ENCODE measurements at places on chromosomes 1 and 21.

GRCh38 chr1:118047006-118047649 lies 117.6 kb downstream of the WDR3 start:
- DNase-seq: no peak

GRCh38 chr1:63854091-63854490 lies 80.3 kb downstream of the ROR1 start:
- no peak for DNase-seq

DNA sequence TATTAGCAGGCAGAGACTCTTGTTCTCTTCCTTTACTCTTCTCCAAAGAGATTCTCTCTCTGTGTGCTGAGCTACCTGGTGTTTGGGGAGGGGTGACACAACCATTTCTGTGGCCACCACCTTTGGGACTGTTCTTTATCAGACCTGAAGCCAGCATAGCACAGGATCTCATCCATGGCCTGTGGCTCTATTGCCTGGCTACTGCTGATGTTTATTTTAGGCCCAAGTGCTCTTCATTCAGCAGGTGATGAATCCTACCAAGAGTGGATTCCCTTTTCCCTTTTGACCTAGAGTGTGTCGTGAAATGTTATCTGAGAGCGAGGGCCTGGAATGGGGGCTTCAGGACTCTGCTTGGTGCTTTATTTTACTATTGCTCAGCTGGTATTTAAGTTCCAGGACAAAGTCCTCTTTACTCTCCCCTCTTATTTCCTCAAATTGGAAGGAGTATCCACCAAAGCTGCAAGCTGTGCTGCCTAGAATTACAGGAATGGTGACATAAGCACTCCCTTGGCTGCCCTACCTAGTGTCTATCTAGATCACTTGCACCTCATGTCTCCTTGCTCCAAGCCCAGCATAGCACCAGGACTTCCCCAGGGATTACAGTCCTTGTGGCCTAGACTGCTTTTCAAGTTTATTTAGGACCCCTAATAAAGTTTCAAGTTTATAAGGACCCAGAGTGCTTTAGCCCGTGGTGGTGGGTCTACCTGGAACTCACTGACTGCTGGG lies 94.7 kb upstream of the GPR52 start:
- DNase-seq: no peak

GRCh38 chr1:23625929-23626535 lies 65.6 kb upstream of the RPL11 start:
- DNase-seq: no peak

DNA sequence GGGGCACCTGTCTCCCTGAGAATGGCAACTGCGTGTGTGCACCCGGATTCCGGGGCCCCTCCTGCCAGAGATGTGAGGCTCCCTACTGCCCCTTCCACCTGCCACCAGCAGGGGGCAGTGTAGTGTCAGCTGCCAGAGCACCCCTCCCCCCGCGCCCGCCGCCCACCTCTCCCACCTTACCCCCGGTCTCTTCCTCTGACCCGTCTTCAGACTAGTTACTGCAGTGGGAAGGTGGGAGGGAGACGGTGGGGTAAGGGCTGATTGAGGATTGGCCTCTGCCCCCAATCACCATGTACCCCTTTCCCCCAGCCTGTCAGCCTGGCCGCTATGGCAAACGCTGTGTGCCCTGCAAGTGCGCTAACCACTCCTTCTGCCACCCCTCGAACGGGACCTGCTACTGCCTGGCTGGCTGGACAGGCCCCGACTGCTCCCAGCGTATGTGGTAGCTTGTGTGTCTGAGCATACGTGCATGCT lies 10.1 kb upstream of the LRRC71 start:
- DNase-seq: peak; percentile 32

DNA sequence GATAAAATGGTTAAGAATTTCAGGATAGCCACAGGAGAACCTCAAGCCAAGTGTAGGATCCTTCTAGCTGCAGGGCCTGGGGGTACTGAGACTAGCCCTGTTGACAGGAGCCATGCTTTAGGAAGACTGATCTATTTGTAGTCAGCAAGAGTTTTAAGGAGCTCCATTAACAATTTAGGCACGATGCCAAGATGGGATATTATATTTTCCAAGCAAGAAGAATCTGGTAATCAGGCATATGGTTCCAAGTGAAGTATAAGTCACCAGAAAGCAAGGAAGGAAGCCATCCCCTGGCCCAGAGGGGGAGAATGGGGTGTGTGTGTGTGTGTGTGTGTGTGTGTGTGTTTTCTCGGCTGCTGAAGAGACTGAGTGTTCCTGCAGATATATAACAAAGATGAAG lies 7.0 kb downstream of the IFNAR2 start:
- DNase-seq: no peak

DNA sequence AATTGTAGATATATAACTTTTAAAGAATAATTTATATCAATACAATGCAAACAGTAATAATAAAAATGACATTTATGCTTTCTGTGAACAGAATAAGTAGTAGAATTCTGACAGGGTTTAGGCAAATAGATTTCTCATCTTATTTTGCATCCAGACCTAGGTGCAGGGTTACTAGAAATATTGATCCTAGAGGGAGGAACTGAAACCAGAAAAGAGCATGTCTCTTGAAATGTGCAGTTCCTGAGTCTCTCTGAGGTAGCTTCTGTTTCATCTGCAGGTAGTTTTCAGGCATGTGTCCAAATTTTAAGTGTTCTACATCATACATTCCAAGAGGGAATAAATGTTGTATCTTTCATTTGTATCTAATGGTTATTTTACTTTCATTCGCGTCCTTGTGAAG lies 631.9 kb upstream of the ADGRL4 start:
- no peak for DNase-seq

DNA sequence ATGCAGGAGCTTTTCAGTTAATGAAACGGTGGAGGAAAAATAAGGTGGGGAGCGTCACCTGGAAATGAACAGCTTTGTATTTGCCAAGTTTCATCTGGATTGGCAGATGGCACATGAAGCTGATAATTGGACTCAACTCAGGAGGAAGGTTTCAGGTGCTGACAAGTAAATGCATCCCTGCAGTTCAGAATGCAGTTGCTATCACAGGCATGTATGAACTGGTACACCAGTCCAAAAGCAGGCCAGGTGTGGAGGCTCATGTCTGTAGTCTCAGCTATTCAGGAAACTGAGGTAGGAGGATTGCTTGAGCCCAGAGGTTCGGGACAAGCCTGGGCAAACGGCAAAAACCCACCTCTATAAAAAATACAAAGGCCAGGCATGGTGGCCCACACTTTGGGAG lies 15.5 kb downstream of the DEGS1 start:
- no peak for DNase-seq
